Activated naive CD8-positive, alpha-beta T cell treated with anti-CD3 and anti-CD28 coated beads for 36 hours (primary cell): ENCODE measurements at places on chromosomes 1 and 21.

- DNase-seq = peak; percentile 48
Measured at GRCh38 chr1:226688056-226688748, 50.9 kb downstream of the ITPKB start.

- no peak for DNase-seq
Measured at GRCh38 chr1:108933944-108934343, 29.3 kb downstream of the CLCC1 start.

DNA sequence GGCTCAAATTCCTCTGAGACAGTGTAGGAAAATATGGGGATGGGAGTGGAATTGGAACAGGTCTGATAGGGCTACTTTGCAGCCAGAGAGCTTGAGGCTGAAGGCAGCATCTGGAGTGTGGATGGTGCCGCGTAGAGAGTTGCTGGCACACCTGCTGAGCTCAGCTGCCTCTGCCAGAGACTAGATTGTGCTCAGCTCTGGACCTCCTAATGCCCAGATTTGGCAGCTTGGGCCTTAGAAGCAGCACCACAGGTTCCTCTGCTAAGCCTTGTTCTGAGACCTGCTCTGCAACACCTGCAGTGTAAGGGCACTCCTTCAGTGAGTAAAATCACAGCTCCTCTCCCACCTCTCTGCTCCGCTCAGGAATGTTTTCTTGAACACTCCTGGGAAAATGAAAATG is 23.3 kb downstream of the ACOT11 start:
- no peak for DNase-seq

- peak; percentile 59 for DNase-seq
Measured at GRCh38 chr1:78003882-78004718, 639 bp upstream of the DNAJB4 start.

DNA sequence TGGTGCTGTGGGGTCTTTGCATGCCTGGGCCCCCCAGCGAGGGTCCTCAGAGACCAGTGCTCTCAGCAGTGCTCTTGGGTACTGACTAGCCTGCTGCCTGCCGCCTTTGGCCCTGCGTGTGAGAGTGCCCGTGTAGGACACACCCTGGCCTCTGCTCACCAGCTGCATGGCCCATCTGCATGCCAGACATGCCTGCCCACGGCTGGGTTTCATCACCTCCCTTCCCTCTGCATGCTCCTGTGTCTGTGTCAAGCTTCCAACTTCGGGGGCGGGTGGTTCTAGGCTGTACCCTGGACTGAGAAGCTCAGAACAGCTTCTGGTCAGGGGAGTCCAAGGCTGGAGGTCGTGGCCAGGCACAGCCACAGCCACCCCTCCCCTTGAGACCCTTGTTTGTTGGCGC is 56.9 kb downstream of the PTPRF start:
- no peak for DNase-seq

GRCh38 chr1:67733681-67734322 is 48.8 kb downstream of the GADD45A start:
- DNase-seq = no peak

- DNase-seq = no peak
Measured at GRCh38 chr1:51253691-51254090, 17.6 kb downstream of the RNF11 start.

DNA sequence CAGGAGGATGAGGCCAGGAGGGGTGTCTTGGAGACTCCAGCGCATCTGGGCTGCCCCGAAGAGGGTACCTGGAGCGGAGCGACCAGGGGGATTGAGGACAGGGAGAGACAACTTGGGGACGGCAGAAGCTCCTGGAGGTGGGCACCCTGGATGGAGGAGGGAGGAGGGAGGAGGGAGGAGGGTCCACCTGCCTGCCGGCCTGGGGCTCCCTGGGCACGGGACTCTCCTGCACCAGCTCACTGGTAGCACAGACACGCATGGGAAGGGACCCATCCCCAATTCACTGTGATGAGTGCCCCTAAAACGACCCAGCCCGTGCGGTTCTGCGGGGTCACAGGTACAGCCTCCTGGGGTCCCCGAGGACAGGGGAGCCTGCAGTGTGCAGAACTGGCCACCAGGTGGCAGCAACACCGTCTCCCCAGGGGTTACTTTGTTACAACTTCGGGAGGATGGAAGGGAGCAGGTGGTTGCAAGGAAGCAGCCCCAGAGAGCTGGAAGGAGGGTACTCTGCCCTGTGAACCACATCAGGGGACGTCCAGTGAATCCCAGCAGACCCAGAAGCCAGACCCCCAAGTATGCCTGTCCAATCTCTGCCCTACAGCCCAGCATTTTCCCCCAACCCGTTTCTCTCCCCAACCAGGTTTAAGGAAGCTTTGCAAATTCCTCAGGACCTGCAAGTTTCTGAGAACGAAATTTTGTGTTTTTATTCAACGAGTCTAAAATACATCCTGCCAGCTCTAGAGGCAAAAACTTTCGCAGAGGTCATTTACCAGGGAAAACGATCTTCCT is 482.4 kb downstream of the NPHP4 start:
- DNase-seq = peak; percentile 45

DNA sequence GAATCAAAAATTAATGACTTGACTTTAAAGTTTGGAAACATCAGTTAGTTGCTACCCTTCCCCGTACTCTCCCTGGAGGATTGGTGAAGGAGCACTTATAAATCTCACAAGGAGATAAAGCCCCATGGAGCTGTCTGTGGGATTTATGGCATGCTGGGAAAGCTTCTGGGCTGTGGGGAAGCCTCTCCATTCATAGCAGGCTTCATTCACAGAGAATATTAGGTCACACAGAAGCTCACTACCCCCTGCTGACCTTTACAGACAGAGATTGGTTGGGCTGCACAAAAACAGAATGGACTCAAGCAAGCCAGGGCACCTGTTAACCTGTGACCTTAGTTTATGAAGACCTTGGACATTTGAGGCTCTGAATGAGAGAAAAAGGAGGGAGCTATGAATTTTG is 32.1 kb downstream of the RGL1 start:
- no peak for DNase-seq

DNA sequence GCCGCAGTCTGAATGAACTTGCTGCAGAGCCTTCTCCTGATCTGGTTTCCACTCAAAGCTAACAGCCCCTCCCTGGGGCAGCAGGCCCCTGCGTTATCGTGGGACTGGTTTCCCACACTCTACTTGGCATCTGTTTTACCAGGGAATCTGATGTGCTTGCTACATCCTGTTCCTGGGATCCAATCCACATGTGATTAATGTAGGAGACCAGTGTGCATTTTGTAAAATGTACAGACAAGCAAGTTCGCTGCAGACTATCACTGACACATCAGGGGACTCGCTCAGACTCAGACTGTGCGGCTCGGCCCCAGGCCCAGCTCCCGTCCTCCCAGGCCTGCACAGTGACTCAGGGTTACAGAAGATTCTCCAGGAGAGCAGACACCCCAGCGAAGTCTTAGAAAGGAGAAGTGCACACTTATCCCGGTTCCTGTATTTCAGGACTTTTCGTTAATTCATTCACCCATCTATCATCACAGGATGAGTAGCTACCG is 340.1 kb downstream of the MATN1 start:
- no peak for DNase-seq

DNA sequence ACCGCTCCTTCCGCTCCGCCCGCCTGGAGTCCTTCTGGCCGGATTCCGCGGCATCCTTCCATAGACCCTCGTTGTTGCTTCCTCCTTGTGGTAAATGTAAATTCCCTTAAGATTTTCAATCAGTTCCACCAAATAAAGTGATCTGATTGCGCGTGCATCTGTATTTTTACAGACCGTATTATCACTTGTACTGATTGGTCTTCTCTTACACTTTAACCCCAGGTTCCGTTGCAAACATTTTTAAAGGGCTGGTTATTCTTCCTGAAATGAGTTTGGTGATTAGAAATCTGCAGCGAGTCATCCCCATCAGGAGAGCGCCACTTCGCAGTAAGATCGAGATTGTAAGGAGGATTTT is 483 bp downstream of the YBEY start:
- DNase-seq = no peak

DNA sequence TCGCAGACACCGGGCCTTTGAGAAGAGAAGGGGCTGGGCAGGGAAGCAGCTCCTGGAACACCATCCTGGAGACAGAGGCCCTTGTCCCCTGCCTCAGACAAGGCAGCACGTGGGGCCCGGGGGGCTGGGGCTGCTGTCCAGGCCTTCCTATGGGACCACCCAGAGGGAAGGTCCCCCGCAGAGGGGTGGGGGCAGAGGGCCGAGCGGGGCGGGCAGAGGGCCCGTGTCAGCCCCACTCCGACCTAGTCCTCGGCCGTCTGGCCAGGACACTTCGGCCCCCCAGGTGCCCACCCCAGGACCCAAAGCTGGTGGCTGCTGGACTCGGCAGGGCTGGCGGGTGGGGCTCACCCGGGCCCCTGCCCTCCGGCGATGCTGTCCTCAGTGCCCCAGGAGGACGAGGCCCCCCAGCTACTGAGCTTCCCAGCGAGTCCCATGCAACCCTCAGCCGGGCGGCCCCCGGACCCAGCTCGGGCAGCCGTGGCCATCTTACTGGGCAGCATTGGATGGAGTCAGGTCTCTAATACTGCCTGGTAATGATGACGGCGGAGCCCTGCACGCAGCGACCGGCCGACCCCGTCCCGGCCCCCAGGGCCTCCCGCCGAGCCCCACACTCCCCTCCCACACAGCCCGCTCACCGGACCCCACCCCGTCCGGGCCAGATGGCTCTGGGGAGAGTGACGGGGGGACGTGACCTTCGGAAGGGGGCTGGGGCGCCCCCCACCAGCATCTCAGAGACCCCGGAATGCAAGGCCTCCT is 6.9 kb upstream of the TTLL10 start:
- no peak for DNase-seq

DNA sequence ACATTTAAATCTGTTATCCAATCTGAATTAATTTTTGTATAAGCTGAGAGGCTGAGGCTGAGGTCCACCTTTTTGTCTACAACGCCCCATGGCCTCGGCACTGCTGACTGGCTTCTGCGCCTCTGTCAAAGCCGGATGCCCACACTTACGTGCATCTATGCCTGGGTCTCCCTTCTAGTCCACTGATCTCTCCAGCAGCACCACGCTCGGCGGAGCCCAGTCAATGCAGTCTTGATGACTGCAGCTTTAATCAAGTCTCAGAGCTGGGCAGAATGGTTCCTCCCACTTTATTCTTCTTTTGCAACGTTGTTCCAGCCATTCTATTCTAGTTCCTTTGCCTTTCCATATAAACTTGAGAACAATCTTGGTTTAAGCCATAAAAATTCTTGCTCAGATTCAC is 9.4 kb downstream of the PRDM15 start:
- no peak for DNase-seq

DNA sequence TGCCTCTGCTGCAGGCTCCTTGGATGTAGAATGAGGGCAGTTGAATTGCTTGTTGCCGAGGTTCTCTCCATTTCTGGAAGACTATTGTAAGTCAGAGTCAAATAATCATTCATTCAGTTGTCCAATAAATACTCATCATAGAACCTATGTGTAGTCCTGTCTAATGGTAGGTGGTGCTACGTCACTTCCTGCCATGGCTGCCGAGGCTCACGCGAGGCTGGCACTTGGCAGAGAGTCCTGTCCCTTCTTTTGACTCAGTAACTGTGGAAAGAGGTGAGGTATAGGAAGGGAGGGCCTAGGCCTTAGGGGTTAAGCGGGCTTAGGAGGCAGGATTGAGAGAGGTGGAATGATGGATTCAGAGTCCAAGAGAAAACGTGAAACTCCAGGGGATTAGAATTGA is 9.7 kb downstream of the ADARB1 start:
- no peak for DNase-seq

- DNase-seq = no peak
Measured at GRCh38 chr1:234659538-234659937, 49.6 kb upstream of the IRF2BP2 start.

- DNase-seq = no peak
Measured at GRCh38 chr1:17834561-17835100, 79.5 kb downstream of the ACTL8 start.

- no peak for DNase-seq
Measured at GRCh38 chr1:94980582-94981574, 54.0 kb upstream of the CNN3 start.

- DNase-seq = no peak
Measured at GRCh38 chr1:235933017-235933765, 66.5 kb upstream of the LYST start.

GRCh38 chr1:203113308-203113707 is 14.2 kb upstream of the ADORA1 start:
- no peak for DNase-seq

GRCh38 chr1:228417483-228418203 is 982 bp upstream of the TRIM17 start:
- DNase-seq = no peak

DNA sequence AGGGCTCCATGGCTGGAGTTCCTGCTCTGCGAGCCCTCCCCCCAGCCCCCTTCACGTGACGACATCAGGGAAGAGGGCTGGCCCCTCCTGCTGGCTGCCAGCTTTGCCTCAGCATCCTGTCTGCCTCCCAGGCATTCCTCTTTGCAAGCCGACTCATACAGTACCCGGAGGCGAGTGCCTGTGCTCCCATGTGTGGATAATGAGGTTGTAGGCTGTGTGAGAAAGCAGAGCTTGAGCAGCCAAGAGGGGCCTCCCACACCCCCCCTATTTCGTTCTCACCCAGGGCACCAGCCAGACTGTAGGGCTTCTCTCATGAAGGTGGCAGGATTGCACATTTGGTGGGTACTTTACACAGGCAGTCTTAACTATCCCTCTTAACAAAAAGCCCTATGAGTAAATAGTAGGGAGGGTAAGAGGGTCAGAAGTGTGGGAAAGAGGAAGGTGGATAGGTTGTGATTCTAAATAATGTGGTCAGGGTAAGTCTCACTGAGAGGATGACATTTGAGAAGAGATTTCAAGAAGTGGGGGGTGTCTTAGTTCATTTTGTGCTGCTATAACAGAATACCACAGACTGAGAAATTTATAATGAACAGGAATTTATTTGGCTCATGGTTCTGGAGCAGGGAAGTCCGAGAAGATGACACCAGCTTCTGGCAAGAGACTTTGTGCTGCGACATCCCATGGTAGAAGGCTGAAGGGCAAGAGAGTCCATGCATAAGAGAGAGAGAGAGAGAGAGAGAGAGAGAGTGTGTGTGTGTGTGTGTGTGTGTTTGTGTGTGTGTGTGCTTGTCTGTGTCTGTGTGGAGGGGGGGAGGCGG is 113.5 kb downstream of the OMA1 start:
- no peak for DNase-seq

DNA sequence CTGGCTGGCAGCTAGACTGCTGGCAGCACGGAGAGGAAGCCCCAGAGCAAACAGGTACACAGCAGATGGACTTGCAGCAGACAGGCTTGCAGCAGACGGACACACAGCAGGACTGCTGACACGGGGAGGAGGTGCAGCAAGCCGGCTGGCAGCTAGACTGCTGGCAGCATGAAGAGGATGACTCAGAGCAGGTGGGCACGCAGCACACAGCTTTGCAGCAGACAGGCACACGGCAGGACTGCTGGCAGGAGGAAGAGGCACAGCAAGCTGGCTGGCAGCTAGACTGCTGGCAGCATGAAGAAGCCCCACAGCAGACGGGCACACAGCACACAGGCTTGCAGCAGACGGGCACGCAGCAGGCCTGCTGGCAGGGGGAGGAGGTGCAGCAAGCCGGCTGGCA is 498 bp downstream of the KRTAP10-2 start:
- no peak for DNase-seq
